Left renal pelvis (tissue), 4 donors: ENCODE measurements at places on chromosomes 5 and 9. TPM values are rescaled to one million over a fixed set of nuclear protein-coding genes. Genes with fewer than 3 reads are reported as not detected.

DAB2 gene
- polyA plus RNA-seq = 163 TPM

KLF9 gene
- 9.8 TPM for polyA plus RNA-seq

CARD6 gene
- 3.2 TPM for polyA plus RNA-seq

PIP5K1B gene
- polyA plus RNA-seq = 8.5 TPM

RASEF gene
- polyA plus RNA-seq = 7.3 TPM

CTSL gene
- polyA plus RNA-seq = 126 TPM

PRSS3 gene
- polyA plus RNA-seq = 1.7 TPM

PTPRD gene
- 117 TPM for polyA plus RNA-seq

OTULINL gene
- polyA plus RNA-seq = 10.4 TPM

COL27A1 gene
- 42.3 TPM for polyA plus RNA-seq

BAAT gene
- 0.33 TPM for polyA plus RNA-seq

IL3 gene
- polyA plus RNA-seq = not detected

PCDHGA12 gene
- 1.4 TPM for polyA plus RNA-seq

KCNN2 gene
- polyA plus RNA-seq = 3.4 TPM

NUTM2G gene
- polyA plus RNA-seq = 0.37 TPM

LRRTM2 gene
- polyA plus RNA-seq = 2.6 TPM

RPL37 gene
- polyA plus RNA-seq = 1,971 TPM

RNF183 gene
- polyA plus RNA-seq = 0.30 TPM

ABCA1 gene
- 9.7 TPM for polyA plus RNA-seq

PCDHB6 gene
- polyA plus RNA-seq = 4.5 TPM

ZSWIM6 gene
- 30.1 TPM for polyA plus RNA-seq

PCDHB16 gene
- 5.8 TPM for polyA plus RNA-seq

PCDHB5 gene
- polyA plus RNA-seq = 7.3 TPM

GRXCR2 gene
- polyA plus RNA-seq = not detected

EIF4E1B gene
- polyA plus RNA-seq = not detected

CCNB1 gene
- polyA plus RNA-seq = 96.2 TPM

PKD2L2 gene
- 0.42 TPM for polyA plus RNA-seq

FAT2 gene
- 8.0 TPM for polyA plus RNA-seq

CFAP90 gene
- polyA plus RNA-seq = 4.8 TPM

SMARCA2 gene
- polyA plus RNA-seq = 164 TPM

GRIN3A gene
- 1.6 TPM for polyA plus RNA-seq

SLC4A9 gene
- polyA plus RNA-seq = 51.1 TPM

OCLN gene
- polyA plus RNA-seq = 44.2 TPM

RASGRF2 gene
- 3.1 TPM for polyA plus RNA-seq

RELL2 gene
- polyA plus RNA-seq = 1.3 TPM

TOPORS gene
- polyA plus RNA-seq = 38.3 TPM

SLC6A19 gene
- 70.8 TPM for polyA plus RNA-seq

GABRB2 gene
- polyA plus RNA-seq = 0.60 TPM

ADGRD2 gene
- not detected for polyA plus RNA-seq

HNRNPK gene
- polyA plus RNA-seq = 981 TPM

LNPEP gene
- 29.7 TPM for polyA plus RNA-seq

SPATA6L gene
- 0.60 TPM for polyA plus RNA-seq

CRB2 gene
- polyA plus RNA-seq = 0.90 TPM

IRGM gene
- polyA plus RNA-seq = 0.72 TPM

NUTM2F gene
- 0.07 TPM for polyA plus RNA-seq

DTWD2 gene
- polyA plus RNA-seq = 17.2 TPM

GPR151 gene
- polyA plus RNA-seq = not detected

ANKRD34B gene
- polyA plus RNA-seq = 0.49 TPM

ICE1 gene
- 32.3 TPM for polyA plus RNA-seq

ZFP37 gene
- polyA plus RNA-seq = 14.3 TPM

STING1 gene
- 35.7 TPM for polyA plus RNA-seq
